ENCODE measurements at places on chromosomes 2 and 18. TPM values are rescaled to one million over a fixed set of nuclear protein-coding genes. Genes with fewer than 3 reads are reported as not detected.

- DNase-seq: no peak
These were observed 267.9 kb downstream of the SOX11 start for GRCh38 chr2:5959836-5960820.

DNA sequence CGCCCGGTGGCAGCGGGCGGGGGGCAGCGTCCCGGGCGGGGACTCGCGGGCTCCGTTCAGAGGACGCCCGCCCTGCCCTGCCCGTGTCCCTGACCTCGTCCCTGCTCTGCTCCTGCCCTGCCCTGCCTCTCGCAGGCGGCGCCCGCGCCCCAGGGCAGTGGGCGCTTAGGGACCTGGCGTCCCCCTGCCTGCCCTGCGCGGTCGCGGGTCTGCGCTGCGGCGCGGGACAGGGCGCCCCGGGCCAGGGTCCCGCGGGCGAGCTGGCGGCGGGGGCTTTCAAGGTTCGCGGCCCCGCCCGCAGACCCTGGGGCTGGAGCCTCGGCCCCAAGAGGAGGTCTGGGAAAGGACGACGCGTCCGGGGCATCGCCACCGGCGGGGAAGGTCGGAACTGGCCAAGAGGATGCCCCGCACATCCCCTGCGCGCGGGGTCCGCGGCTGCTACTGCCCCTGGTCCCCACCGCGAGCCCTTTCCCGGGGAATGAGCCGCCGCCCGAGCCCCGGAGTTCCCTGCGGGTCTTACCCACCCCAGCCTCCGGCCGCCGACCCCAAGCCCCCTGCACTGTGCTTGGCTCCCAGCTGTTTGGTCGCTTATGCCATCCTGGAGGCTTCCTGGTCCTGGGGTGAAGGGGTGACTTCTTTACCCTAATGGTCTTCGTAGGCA lies 679 bp downstream of the RNF144A start:
- DNase-seq: peak; percentile 76

- DNase-seq: no peak
These were observed 84.3 kb downstream of the NEB start for GRCh38 chr2:151649966-151650365.

GRCh38 chr2:170310876-170311502 lies 133.0 kb downstream of the MYO3B start:
- no peak for DNase-seq

Gene KCNG2
- 0.46 TPM for total RNA-seq
